Brain (organoid and tissue), 16 donors: ENCODE measurements at places on chromosomes 16 and 17.
A peak's percentile ranks its signal among the peaks of the same experiment; 100 is the strongest.

GRCh38 chr17:72419866-72420774 lies 299.3 kb downstream of the SOX9 start:
- no peak for DNase-seq

GRCh38 chr17:79217473-79218135 lies 143.0 kb downstream of the ENGASE start:
- DNase-seq = no peak

- no peak for DNase-seq
Observed at GRCh38 chr17:6105649-6106007, 35.4 kb downstream of the WSCD1 start.

- DNase-seq = peak; percentile 76
Observed at GRCh38 chr16:78094166-78094565, 5.3 kb upstream of the WWOX start.

DNA sequence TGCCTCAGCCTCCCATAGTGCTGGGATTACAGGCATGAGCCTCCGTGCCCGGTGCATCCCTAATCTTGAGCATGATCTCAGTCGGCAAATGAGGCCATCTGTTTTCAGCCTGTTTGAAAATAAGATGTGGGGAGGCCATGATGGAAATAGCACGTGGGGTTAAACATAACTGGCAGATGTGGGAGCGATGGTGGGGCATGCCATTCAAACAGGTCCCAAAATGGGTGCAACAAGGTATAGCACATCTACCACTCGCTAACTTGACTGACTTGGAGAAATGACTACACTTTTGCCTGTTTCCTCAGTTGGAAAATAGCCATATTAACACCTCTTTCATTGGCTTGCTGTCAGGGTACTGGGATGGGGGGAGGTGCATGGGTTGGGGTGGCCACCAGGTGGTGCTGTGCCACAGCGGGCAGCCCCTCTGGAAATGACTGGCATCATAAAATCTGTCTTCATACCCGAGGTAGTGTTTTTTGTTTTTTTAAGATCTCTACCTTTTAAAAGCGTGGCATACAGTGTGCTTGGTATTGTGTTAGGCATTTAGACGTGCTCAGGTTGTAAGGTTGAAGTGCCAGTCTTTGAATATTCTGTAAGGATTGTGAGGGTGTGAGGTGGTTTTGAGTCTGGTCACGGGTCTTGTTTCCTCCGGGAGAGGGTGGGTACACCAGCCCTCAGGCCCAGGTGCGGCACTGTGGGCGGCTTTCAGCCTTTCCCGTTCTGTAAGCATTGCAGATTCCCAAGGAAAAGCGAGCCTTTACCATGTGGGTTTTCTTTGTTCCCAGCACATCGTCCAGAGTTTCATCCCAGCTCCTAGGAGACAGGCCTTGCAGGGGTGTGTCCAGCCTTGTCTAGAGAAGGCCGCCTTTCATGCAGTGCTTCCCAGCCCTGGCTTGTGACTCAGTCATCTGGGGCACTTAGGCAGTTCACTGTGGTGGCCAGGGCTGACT lies 2.9 kb upstream of the TTYH2 start:
- peak; percentile 65 for DNase-seq

GRCh38 chr17:13728781-13729180 lies 127.1 kb upstream of the HS3ST3A1 start:
- no peak for DNase-seq

- DNase-seq = no peak
Observed at GRCh38 chr16:86207350-86207749, 303.0 kb upstream of the FOXF1 start.

GRCh38 chr17:57343717-57344116 lies 87.4 kb downstream of the MSI2 start:
- DNase-seq = no peak

DNA sequence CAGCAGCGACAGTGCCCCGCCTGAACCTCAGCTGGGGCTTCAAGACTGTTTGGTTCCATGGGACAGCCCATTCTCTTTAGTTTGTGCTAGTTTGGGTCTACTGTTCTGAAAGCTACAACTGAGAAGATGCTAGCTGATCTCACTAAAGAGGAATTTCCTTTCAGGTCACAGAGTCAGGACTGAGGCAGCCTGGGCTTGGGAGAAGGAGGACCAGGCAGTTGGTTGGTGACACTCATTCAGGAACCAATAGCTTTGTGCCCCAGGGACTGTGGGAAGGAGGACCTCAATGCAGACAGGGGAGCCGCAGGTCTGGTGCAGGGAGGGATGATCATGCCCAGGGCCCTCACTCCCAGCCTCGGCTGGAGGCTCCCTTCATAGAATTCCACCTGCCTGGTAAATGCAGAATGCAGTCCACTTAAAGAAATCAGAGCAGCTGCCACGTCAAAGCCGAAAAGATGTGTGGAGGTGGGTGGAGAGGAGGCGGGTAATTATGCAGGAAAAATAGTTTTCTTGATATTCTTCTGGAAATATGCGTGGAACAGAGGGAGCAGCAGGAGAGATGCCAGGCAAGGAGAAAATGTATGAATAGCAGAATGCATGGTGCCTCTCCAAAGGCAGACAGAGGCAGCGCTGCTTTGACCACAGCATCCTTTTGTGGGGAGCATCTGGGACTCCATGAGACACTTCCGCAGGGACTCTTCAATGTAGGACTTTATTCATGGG lies 32.6 kb upstream of the ZFP90 start:
- no peak for DNase-seq

DNA sequence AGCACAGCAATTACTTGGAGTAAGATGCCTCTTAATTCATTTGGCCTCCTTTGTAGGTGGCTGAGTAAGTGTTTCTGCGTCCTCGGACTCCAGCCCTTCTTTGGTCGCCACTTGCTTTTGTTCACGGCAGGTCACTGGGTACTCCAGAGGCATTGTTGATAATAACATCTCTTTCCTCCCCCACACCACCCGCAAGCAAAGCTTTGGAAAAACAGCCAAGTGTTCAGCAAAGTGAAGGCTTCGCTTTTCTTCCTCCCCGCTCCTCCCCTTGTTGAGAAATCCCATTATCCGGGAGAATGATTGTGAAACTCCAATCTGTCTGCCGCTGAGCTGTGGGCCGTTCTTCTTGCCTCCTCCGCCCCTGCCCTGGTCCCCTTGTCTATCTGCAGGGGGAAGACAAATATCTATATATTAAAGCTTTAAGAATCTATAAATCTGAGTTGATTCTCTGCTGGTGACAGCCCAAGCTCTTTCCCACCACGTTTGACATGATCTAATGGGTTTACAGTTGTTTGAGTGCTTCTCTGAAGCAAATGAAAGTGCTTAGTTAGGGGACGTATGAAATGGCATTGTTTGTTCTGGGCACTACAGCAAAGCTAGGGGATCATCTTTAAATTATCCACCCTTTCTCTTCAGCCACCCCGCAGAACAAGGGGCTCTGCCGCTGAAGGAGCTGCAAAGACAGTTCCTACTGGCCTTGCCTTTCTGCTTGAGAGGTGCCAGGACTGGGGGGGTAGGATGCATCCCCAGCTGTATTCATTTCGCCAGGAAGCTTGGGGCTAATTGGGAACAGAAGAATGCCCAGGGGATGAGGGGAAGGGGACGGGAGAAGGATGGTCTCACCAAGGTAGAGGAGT lies 167.1 kb downstream of the CCDC182 start:
- DNase-seq = no peak

DNA sequence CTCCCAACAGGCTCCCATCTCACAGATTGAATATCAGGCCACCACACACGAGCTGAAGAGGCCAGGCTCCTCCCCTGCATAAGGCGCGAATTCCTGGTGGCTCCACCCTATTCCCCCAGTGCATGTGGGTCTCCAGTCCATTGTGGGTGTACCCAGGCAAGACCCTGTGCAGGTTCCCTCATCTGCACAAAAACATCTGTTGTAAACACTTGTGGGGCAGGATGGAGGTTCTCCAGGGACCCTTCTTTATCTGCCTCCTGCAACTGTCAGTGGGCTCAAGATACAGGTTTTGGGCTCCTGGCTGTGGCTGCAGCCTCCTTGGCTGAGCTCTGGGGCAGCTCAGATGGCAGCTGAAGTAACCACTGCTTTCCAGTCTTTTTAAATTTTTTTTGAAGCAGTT lies 17.6 kb upstream of the LGALS9 start:
- DNase-seq = no peak

DNA sequence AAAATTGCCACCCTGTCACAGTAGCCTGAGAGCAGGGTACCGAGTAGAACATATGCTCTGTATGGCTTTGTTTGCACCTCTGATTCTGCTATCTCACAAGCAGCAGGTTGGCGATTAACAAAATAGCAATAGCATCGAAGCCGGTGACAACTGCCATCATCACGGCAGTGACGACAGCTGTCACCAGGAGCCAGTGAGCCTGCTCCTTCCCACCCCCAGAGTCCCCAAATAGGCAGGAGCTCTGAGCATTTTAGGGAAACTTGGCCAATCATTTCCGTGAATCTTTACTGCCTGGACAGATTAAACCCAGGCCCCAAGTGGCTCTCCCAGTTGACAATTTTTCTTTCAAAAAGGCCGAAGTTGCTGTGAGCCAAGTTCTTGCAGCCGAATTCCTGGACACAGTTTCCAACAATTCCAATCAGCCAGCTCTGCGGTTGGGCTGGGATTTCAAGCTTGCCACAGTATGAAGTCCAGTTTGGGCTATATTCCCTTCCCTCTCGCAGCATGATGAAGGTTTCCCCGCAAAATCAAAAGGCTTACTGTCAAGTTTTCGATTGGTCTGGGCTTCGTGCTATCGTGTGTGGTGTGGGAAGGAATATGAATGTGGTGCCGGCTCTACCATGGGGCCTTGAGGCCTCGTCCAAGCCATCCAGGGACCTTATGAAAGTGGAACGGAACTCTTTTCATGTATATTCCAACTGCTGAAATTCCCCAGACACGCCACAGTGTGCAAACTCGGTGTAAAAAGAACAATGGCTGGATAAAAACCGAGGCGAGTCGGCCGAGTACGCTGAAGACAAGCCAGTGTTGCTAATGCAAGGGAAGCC lies 186.6 kb downstream of the C16orf78 start:
- DNase-seq = peak; percentile 73

DNA sequence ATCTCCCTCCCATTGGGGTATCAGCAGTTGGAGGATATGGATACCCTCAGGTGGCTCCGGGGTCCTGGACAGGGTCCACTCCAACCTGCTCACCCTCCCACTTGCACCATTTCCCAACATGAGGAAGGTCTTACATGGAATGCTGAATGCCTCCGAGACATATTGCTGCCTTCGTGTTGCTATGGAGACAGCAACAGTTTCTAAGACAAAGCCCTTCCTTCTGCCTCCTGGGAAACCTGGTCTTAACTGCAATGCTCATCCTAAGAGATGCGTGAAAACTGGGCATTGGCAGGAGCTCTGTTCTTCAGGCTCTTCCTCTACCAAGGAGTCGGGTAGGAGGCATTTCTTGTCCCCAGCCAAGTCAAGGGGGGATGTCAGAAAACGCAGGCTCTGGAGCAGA lies 45.2 kb downstream of the ST3GAL2 start:
- DNase-seq = peak; percentile 82

GRCh38 chr17:7703584-7704479 lies 1.2 kb upstream of the EFNB3 start:
- DNase-seq = peak; percentile 95

GRCh38 chr16:83971165-83972130 lies 3.4 kb downstream of the NECAB2 start:
- DNase-seq = no peak

- no peak for DNase-seq
Observed at GRCh38 chr17:32503251-32504165, 16.7 kb downstream of the CDK5R1 start.

- no peak for DNase-seq
Observed at GRCh38 chr16:68412061-68412460, 36.2 kb downstream of the SMPD3 start.

DNA sequence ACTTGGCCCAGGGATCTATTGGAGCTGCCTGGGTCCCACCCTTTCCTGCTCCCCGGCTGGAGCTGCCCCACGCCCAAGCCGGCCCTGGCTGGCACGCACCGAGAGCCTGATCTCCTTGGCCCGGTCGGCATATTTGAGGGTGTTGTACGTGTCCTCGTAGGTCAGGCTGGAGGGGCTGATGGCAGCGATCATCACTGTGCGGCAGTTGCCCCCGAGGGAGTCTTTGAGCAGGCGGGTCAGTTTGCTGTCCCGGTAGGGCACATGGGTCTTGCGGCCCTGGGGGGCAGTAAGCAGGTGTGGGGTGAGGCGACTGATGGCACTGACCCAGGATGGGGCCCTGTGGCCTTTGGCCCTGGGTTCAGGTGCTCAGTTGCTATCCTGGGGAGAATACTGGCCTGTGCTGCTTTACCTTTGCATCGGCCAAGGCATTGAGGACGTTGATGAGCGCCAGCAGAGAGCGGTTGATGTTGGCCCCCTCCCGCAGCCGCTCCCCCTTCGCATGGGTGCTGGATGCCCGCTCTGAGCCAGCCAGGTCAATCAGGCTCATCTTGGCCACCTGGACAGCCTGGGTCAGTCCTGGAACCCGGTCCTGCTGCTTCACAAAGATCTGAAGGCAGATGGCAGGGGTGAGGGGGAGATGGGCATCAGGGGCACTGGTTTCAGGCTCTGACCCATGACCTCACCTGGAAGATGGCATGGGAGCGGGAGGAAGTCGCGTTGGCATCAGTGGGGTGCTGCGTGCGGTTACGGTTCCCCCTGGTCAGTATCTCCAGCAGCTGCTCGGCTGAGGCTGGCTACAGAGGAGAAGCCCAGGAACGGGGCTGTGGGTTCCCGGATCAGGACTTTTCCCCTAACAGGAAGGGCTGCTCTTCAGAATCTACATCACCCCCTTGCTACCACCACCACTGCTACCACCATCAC lies 13.5 kb downstream of the KIF18B start:
- DNase-seq = no peak

DNA sequence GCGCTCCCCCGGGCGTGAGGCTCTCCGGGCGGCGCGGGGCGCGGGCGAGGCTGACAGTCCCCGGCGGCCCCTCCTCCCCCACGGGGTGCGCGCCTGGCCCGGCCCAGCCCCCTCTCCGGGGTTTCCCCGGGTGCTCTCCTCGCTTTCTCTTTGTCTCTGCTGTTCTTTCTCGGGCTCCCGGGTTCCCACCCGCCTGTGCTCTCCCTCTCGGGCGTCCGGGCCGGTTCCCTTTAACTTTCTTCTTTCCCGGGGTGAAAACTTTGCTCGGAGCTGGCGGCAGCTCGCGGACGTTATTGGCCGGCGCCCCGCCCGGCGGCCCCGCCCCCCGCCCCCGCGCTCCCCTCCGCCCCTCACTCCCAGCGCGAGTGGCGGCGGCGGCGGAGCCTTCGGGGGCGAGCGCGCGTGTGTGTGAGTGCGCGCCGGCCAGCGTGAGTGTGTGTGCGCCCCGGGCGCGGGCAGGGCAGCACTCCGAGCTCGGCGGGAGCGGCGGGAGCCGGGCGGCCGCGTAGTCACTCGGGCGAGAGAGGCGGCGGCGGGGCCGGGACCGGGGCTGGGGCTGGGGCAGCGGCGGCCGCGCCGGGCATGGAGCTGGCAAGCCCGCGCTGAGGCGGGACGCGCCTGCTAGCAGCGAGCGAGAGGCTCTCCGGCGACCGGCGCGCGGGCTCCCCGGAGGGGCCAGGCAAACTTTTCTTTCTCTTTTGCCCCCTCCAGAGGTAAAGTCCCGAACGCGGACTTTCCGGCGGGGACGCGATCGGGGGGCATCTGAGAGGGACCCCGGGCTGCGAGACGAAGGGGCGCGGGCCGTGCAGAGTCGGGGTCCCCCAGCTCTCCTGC lies at the start of gene NTN1:
Gene NTN1 (plus strand): TSS at position 353 of the 834 bp plus-strand sequence. CDS start 864 bp downstream, outside the sequence.
- DNase-seq = peak; percentile 45

DNA sequence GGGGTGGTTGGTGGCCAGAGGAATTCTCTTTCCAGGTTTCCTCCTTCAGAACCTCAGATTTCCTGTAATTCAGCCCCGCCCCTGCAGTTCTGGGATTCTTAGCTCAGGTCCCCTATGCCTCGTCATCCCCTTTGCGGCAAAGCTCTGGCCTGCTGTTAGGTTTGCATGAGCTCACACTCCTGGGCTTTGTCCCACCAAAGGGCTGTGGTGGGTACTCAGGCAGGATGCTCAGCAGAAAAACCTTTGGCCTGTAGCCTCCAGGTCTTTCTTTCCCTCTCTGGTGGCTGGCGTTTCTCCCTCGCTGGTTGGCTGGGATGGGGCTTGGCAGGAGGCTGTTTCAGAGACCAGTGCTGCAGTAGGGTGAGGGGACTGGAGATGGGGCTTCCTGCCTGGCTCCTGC lies 9.6 kb upstream of the PLEKHG4 start:
- DNase-seq = no peak
